ENCODE measurements at places on chromosomes 16 and 17.

GRCh38 chr16:56370185-56370874, 55.0 kb downstream of the AMFR start:
- no peak for DNase-seq

GRCh38 chr17:47287639-47288038, 34.0 kb downstream of the ITGB3 start:
- no peak for DNase-seq

- DNase-seq, result no peak
Measured at GRCh38 chr16:31087971-31088370, 772 bp downstream of the PRSS53 start.

- no peak for DNase-seq
Measured at GRCh38 chr17:1976000-1976682, 49.0 kb downstream of the RTN4RL1 start.

- no peak for DNase-seq
Measured at GRCh38 chr17:41455236-41455635, 11.9 kb downstream of the KRT32 start.

DNA sequence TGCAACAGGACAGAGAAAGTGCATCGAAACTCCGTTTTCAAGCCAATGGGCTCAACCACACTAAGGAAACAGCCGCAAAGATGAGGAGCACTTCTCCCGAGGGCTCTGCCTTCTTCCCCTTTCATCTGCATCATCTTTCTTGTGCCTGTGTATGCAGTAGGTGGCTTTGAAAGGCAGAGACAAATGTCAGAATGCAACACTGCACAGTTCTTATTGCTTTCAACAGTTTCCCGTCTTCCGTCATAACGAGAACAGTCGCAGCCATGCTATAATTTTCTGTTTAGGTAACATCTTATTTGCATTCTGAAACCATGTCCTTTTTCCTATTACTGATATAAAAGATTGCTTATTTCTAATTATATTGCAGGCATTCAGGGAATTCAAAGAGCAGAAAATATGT, 205.2 kb downstream of the SLC39A11 start:
- DNase-seq, result no peak

DNA sequence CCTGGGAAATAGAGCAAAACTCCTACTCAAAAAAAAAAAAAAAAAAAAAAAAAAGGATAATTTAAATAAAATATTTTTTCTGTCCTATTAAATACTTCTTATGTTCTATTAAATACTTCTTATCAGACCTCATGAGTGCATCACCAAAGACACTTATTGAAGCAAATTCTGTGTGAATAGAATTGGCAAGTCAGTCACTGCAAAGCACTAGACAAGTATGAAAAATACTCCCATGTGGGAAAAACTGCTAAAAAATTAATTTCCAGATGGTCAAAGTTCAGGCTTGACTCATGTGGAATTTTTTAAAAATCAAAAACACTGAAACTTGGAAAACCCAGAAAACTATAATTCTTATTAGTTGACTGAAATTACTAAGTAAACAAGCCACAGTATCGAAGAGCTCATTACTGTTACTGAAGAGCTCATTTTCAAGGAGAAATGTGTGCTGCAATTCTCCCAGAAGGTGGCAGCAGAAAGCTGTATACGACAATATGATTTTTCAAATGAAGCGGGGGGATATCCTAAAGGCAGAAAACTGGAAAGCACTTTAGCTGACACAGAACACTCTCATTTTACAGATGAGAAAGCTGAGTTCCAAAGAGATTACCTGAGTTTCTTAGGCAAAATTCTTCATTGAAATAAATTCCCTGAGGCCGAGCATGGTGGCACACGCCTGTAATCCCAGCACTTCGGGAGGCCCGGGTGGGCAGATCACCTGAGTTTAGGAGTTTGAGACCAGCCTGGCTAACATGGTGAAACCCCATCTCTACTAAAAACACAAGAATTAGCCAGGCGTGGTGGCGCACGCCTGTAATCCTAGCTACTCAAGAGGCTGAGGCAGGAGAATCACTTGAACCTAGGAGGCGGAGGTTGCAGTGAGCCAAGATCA, 15.9 kb upstream of the FBXO47 start:
- no peak for DNase-seq

- DNase-seq, result peak; percentile 75
Measured at GRCh38 chr16:56608043-56608875, at the start of gene MT2A. TSS of gene MT2A (plus strand) at chr16:56608584. CDS start at chr16:56608656, 72 bp downstream.

All from GM04503 (cell line).